ENCODE measurements at places on chromosomes 1 and 21.

DNA sequence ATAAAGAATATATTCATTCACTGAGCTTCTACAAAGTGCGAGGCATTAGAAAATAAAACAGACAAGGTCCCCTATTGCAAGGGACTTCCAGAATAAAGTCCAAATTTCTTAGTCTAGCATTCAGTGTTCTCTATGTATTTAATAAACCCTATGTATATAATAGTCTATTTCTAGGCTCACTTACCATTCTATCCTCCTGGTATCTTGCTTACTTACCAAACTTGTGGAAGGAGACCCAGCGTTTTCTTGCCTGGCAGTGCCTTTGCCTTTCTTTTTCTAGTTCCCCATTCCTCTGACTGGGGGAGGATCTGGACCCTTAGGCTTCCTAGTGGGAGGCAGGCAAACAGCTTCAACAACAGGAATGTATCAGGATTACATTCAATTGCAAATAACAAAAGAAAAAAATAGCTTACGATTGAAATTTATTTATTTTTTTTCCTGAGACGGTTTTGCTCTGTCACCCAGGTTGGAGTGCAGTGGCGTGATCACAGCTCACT, 690 bp upstream of the RNF19B start:
- DNase-seq, result no peak

GRCh38 chr1:70707214-70707613, 296.1 kb downstream of the CTH start:
- DNase-seq, result no peak

- no peak for DNase-seq
Measured at GRCh38 chr1:154883919-154884868, 14.1 kb upstream of the KCNN3 start.

DNA sequence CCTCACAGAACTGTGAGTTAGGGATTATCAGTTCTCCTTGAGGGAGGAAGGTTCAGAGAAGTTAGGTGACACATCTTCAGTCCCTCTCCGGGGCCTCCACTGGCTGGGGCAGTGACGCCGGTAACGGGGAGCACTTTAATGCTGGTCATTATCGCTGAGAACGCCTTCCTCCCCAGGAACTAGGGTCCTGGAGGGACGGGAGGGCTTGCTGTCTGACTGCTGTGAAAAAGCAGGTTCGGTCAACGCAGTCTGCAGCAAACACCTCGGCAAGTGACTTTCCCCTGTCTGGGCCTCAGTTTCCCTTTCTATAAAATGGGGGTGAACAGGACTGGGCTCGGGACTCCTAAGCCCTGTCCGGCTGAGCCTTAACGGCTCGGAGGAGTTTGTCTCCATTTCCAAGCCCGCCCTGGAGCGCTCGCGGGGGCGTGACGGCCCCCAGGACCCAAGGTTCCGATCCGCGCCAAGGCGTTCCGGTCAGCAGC, 341 bp upstream of the TMEM61 start:
- DNase-seq, result no peak

DNA sequence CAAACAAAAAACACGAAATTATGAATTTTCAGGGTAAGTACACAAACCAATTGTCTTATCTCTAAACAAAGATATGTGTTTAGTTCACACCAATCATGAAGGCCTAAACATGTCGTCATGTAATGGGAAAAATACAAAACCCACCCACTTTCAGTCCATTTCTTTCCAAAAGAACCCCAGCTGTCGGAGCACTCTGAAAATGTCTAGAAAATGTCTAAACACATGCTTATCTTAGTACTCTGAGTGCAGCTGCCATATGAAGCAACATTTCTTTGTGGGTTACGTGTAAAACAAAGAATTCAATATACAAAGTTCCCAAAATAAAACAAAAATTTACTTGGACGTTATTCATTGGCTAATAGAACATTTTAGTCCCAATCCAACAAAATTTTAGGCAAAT, 22.7 kb downstream of the SERBP1 start:
- DNase-seq, result no peak

- no peak for DNase-seq
Measured at GRCh38 chr1:11281518-11282331, 8.7 kb downstream of the UBIAD1 start.

DNA sequence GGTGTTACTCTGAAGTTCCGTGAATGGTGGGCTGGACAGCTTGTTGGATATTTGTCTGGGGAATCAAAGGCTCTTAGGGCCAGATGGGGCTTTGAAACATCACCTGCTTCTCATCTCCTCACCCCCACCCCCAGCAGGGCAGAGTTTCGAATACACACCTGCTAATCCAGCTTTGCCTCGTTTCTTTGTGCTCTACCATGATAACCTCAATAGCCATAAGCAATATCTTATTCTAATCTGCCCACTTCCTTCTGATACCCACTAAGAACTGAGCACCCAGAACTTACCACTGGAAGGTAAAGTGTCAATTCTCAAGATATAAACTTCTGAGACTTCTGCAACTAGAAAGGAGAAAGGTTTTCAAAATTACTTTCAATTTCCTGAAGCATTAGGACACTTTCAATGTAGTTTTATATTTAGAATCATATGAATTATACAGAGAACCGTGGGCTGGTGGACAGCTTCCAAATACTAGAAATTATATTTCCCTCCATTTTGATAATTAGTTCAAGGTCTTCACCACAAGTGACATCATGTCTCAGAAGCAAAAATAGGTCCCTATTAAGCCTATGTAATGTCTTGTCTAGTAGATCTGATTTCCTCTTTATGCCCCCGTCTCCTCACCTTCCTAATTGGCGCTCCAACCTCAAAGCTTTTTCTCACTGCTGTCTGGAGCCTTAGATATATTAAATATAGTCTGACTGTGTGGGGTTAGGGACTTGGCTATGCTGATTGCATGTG, 64.4 kb upstream of the NEK2 start:
- DNase-seq, result no peak

GRCh38 chr1:201594575-201595245, 55.8 kb downstream of the NAV1 start:
- DNase-seq, result no peak

DNA sequence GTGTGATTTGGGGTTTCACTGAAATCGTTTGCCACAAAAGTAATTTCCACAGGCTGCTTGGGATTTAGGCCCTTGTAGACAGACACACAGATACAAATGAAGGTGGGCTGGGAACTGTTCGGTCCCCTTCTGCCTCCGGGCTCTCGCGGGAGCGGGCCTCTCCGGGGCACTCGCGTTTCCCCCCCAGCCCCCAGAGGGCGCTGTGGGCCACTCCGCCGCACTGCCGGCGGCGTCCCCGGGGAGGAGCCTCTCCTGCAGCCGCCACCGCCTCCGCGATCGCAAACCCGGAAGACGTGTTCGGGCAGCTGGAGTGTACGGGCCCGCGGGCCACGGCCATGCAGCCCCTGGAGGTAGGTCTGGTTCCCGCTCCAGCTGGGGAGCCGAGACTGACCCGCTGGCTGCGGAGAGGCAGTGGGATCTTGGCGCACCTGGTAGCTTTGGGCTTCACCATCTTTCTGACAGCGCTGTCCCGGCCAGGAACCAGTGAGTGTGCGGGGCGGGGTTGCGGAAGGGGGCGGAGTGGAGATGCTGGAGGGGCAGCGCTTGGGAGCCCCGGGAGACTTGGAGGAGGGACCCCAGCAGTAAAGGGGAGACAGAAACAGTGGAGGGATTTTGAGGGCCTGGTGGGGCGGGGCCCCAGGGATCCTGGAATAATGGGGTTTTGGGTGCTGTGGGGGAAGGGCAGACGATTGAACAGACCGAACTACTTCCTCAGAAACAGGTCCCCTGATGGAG, at the start of gene CYB561D1:
Gene CYB561D1, plus strand, starts transcription at position 290 of the 735 bp plus-strand sequence. Its CDS starts 46 bp downstream, at position 336.
- DNase-seq, result peak; percentile 76

GRCh38 chr1:7006996-7007871, 222.0 kb downstream of the CAMTA1 start:
- no peak for DNase-seq

DNA sequence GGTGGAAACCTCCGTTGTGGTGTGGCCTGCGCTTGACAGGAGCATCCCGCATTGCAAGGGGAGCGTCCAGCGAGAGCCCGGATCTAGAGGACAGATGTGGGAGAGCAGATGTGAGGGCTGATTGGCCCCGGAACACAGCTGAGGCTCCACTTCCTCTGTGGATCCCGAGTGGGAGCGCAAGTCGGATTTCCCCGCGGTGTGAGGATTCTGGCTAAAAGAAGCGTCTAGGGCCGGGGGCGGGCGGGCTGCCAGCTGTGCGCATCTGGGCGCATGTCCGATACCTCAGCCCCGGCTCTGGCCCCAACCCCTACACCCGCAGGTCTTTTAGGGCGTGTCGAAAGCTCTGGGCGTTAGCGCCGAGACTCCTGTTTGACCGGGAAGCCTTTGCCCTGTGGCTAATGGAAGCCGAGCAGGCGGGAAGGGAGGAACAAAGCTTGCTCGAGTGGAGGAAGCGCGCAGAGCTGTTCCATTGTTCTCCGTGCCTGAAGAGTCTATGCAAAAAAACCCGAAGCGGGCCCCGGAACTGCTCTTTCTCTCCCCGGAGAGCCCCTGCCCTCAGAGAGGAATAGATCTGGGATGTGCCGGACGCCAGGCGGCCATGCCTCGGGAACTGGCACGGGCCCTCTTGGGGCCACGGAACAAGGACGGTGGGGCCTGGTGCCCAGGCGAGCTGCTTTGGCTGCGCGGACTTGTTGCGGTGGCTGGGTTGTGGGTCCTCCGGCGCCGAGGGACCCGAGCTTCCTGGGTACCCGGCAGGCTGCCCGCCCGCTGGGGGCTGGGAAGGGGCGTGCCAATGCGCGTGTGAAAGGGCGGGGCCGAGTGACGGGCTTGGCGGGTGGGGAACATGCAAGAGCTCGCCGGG, 111.1 kb downstream of the NAV1 start:
- DNase-seq, result peak; percentile 89

GRCh38 chr1:159121526-159121925, 45.0 kb upstream of the AIM2 start:
- no peak for DNase-seq

GRCh38 chr1:184930645-184931044, 43.7 kb downstream of the NIBAN1 start:
- DNase-seq, result no peak

- no peak for DNase-seq
Measured at GRCh38 chr1:193606035-193606434, 419.6 kb upstream of the B3GALT2 start.

DNA sequence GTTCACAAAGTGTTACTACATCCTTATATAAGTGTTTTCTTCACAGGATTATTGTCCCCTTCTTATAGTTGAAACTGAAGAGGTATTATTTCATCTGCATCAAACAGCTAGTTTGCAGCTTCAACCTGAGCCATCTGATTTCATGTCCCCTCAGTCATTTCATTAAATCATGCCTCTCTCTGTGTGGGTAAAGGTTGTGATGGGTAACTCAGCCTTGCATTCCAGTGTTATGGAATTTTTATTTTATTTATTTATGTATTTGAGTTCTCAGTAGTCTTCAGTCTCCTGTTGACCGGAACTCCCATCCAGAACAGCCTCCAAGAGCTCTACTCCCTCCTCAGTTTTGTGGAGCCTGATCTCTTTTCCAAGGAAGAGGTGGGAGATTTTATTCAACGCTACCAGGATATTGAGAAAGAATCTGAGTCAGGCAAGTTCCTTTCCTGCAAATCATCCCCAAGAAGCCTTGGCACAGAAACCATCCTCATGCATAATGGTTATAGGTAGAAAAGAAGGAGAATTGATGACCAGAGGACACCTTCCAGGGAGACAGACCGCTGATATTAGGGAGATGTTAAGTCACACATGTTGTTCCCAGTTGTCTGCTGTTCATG, 21.8 kb downstream of the CHD1L start:
- no peak for DNase-seq

DNA sequence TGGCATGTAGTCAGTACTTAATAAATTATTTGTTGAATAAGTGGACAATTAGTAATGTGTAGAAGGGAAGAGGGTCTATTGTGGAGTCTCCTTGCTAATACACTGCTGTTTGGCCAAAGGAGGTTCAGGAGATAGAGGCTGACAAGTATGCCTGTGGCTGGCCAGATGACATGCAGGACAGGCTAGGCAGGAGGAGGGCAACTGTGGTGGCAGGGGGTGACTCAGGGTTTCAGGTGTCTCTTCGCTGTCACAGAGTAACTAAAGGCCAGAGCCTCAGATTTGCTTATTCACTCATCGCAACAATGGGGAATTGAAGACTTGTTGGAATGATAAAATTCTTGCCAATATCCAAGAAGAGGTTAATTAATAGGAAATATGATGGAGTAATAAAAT, 33.1 kb downstream of the THRAP3 start:
- DNase-seq, result no peak

- DNase-seq, result no peak
Measured at GRCh38 chr1:36092798-36093185, 4.1 kb downstream of the ADPRS start.

DNA sequence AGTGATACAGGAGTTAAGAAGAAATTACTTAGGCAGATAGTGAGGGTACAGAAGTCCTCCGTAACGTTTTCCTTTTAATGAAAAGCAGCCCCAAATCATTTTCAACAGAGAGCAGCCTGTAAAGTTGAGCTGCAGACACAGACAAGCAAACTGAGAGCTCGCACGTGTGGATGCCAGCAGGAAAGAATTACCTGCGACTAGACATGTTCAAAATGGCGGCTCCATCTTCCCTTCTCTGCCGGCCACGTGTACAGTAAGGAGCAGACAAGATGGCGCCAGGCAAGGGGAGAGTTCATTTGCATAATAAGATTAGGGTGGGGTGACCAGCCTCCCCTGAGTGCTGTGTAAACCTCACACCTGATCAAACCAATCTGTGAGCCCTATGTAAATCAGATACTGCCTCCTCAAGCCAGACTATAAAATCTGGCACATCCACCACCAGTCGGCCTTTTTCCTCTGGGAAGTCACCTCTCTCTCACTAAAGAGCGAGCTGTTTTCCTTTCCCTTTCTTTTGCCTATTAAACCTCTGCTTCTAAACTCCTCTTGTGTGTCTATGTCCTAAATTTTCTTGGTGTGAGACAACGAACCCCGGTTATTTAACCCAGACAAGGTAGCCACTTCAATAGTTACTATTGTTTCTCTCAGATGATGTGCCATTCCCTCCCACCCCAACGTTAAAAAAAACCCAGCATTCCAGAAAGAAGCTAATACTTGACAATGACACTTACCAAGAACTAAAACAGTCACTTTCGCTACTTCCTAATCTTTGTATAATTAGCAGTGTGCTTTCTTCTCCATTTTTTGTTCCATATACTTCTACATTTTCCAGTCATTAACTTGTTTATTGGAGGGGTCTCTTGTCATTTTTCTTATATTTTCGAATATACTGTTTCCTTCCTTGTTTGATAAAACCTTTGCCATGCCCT, 27.4 kb downstream of the DUSP10 start:
- no peak for DNase-seq

DNA sequence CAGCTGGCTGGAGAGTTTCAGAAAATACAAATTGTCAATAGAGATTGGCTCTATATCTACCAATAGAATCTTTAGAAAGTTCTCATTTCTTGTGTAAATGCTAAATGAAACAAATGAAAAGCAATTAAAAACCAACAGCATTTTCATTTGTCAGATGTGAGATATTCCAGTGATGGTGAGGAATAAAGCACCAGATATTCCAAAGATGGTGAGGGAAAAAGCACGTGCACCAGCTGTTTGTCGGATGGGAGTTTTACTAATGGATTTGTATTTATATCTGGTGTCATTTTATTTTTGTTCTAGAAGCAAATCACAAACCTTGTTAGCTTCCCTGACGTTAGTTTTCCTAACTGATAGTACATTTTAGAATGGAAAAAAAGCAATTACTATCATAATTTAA, 188.8 kb downstream of the PCP4 start:
- no peak for DNase-seq

- no peak for DNase-seq
Measured at GRCh38 chr1:210369425-210369824, 40.7 kb downstream of the HHAT start.

- no peak for DNase-seq
Measured at GRCh38 chr1:145695821-145696629, 11.1 kb downstream of the PDZK1 start.

GRCh38 chr1:235156265-235156664, 4.8 kb downstream of the RBM34 start:
- DNase-seq, result no peak

All from prostate gland (tissue), 2 donors.